HFFc6 (cell line): ENCODE measurements at places on chromosomes 7 and 10. TPM values are rescaled to one million over a fixed set of nuclear protein-coding genes. Genes with fewer than 3 reads are reported as not detected.
A peak's percentile ranks its signal among the peaks of the same experiment; 100 is the strongest.

GNAT3 gene
- not detected in 2 replicates for total RNA-seq

TAS2R41 gene
- not detected in 3 replicates for total RNA-seq

AKR1B15 gene
- total RNA-seq: not detected in 3 replicates

ECHDC3 gene
- 0.10 to 1.1 TPM (median 0.92 TPM) in 3 replicates for total RNA-seq

NEUROD6 gene
- total RNA-seq: not detected in 3 replicates

AGR2 gene
- not detected in 2 replicates for total RNA-seq

CACNB2 gene
- not detected in 3 replicates for total RNA-seq

CUZD1 gene
- 0.18 to 0.43 TPM (median 0.42 TPM) in 3 replicates for total RNA-seq

EGFR gene
- 69.9 to 82.9 TPM (median 76.6 TPM) in 3 replicates for total RNA-seq

ABCF2 gene
- 64.8 and 70.1 TPM in 2 replicates for total RNA-seq

- no peak for DNase-seq
Measured at GRCh38 chr10:60427148-60427547, 37.5 kb upstream of the ANK3 start.

GRCh38 chr10:78443900-78444571 lies 410.4 kb downstream of the RPS24 start:
- DNase-seq: no peak

- peak; percentile 46 for DNase-seq
Measured at GRCh38 chr10:15433850-15434537, 62.9 kb upstream of the FAM171A1 start.

- DNase-seq: no peak
Measured at GRCh38 chr7:111215550-111215949, 124.6 kb downstream of the LRRN3 start.

DNA sequence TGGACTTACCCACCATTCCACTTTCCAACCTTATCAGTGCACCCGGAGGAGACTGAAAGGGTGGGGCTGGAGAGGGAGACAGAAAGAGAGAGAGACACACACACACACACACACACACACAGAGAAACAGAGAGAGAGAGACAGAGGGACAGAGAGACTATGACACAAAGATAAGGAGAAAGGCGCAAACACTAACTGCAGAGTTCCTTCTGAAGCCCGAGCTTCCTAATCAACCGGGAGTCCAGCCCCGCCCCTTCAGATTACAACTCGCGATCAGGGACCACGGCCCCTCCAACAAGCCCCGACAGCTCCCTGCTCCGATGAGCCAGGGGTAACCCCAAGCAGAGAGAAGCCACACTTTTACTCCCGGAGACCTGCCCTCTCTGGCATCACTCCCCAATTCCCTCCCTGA lies 499 bp downstream of the GAL3ST4 start:
- DNase-seq: no peak

GRCh38 chr10:72274730-72275350 lies 1.1 kb downstream of the DDIT4 start:
- DNase-seq: peak; percentile 31

DNA sequence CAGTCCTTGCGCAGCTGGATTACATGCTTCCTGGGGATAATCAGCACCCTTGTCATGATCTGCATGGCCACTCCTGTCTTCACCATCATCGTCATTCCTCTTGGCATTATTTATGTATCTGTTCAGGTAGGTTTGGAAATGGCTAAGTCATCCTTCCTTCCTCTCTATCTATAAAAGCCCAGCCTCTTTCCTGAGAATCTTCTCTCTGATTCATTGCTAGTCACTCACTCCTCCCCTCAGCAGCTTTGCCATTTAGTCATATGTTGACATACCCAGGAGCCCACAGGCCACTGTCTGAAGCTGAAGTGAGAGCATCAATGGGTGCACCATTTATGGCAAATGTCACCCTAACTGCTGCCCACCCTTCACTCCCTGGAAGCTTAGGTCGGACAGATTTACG lies 52.0 kb downstream of the ABCC2 start:
- DNase-seq: peak; percentile 88

GRCh38 chr10:95562341-95562965 lies 1.3 kb upstream of the SORBS1 start:
- no peak for DNase-seq

GRCh38 chr10:104103956-104104355 lies 18.0 kb upstream of the SFR1 start:
- no peak for DNase-seq

DNA sequence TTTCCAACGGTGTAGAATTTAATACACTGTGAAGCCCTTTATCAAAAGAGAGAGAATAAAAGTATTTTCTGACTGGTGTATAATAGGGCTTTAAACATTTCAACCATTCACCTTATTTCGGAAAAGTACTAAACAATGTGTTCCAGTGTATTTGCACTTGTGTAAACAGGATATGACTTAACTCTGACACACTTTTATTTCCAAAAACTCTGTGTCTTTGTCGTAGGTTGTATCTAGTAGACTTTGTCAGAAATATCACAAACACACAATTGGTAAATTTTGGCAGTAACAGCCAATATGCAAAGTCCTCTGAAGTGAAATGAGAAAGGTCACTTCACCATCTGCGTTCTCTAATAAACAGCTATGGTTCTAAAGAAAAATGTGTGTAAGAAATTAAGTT lies 10.3 kb upstream of the TSPAN13 start:
- peak; percentile 32 for DNase-seq

DNA sequence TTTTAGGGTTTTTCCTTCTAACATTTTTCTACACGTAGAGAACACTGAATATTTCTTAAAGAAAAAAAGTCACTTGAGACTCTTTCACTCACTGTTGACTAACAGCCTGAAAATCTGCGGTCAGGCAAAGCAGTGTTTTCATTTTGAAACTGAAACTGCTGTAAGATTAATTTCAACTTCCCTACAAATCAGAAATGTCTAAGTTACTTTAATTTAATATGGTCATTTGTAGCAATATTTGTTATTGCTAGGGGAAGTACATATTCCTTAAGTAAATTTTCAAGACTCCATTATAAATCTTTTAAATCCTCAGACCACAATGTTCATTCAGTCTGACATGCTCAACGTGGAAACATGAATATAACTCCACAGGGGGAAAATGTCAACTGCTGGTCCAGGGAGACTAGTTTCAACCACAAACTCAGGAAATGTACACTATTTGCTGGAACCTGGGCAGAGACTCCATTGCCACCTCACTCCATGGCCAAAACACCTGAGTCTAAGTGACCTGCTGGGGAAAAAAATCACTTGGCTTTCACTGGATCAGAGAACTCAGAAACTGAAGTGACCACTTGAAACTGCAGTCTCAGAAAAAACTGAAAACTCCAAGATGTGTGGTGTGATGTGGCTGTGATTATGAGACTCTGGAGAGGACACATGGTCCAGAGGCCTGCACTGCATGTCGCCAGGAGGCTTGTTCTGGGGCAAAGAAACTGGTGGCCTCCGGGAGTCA lies 161.2 kb downstream of the TAX1BP1 start:
- peak; percentile 19 for DNase-seq

GRCh38 chr7:135512135-135512887 lies 2.4 kb upstream of the CNOT4 start:
- peak; percentile 61 for DNase-seq

- no peak for DNase-seq
Measured at GRCh38 chr10:4535521-4535920, 290.5 kb upstream of the AKR1E2 start.

GRCh38 chr10:118590334-118590733 lies 5.1 kb downstream of the PRLHR start:
- peak; percentile 12 for DNase-seq

DNA sequence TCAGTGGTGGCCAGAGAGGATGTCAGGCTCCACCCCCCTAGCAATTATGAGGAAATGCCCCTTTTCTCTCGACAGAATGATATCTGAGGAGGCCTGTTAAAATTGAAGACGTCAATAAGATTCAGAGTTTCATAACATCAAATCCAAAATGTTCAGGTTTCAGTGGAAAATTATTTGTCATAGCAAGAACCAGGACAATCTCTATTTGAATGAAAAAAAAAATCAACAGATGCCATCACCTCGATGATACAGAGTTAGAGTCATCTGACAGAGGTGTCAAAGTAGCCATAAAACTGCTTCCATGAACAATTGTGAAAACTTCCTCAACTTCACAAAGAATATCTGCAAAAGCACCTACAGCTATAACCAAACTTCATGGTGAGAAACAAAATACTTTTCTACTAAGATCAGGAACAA lies 7.7 kb downstream of the TMEM273 start:
- no peak for DNase-seq

DNA sequence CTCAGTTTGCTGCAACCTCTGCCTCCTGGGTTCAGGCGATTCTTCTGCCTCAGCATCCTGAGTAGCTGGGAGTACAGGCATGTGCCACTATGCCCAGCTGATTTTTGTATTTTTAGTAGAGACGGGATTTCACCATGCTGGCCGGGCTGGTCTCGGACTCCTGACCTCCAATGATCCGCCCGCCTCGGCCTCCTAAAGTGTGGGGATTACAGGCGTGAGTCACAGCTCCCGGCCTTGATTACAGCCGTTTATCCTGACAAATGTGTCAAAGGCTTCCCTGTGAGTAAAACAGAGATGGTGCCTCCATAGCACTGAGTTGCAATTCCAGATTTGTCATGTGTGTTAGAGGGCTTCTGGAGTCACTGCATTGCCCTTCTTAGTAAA lies 273.7 kb downstream of the CCDC3 start:
- no peak for DNase-seq

- no peak for DNase-seq
Measured at GRCh38 chr10:11331726-11332125, 279.7 kb downstream of the USP6NL start.

DNA sequence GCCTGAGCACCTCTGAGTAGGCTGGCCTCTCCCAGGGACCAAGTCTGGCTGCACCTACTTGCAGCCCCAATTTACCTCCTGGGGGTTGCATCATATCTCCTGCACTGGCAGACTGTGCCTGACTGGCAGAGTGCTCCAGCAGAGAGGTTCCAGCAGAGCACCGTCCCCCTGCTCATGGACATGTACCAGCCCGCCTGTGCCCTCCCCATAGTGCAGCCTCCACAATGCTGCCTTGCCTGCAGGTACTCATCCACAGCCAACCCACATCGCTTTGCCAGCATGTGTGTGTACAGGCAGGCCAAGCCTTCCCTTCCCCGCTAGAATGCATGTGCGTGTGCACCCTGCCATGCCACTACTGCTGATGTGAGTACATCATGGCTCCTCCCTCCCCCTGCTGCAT lies 105.5 kb upstream of the NPSR1 start:
- no peak for DNase-seq

DNA sequence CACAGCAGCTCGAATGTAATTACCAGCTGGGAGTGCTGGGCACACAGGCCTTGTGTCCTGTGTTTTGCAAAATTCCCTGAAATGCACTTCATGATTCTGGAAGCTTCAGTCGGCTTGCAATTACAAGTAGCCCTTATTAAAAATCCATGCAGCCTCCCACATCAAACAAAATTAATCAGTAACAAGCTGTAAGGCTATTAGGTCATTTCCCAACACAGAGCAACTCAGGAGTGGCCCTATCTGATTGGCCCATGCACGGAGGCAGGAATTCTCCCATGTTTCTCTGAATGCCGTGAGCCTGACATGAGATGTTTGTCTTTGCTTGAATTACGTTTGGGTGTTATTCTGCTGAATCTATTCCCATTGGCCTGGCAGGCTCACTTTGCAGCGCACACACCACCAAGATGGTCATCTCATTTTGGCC lies 36.9 kb downstream of the FOXL3 start:
- DNase-seq: no peak

GRCh38 chr10:77359950-77360520 lies 277.6 kb downstream of the KCNMA1 start:
- DNase-seq: peak; percentile 54

DNA sequence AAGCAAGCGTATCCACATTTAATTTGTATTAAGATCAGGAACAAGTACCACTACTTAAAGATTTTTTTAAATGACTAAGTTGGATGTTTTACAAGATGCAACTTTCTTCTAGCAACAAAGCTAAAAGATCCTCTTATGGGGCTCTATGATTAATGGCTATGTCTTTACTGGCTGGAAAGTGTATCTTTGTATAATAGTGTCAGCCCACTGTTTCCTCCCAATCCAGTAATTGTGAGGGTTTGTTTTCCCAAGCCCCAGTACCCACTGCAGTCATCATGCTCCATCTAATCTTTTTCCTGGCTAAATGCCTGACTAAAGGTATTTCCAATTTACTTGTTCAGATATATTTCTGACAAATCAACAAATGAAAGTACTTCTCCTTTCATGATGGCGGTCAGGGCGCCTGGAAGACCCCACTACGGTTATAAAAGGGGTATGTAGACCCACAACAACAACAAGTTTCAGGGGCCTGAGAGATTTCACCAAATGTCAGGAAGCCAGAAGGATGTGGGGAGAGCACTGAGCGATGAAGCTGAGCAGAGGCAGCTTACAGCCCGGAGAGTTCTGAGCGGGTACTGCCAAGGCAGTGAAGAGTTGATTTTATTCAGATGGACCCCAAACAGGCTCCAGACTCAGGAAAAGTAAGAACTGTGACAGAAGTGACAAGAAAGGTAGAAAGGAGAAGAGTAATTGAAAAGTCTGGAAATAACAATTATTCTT lies 222.6 kb upstream of the KLF14 start:
- DNase-seq: peak; percentile 31
